Fibroblast of the conjunctiva (primary cell): ENCODE measurements at places on chromosomes 7 and 10.

DNA sequence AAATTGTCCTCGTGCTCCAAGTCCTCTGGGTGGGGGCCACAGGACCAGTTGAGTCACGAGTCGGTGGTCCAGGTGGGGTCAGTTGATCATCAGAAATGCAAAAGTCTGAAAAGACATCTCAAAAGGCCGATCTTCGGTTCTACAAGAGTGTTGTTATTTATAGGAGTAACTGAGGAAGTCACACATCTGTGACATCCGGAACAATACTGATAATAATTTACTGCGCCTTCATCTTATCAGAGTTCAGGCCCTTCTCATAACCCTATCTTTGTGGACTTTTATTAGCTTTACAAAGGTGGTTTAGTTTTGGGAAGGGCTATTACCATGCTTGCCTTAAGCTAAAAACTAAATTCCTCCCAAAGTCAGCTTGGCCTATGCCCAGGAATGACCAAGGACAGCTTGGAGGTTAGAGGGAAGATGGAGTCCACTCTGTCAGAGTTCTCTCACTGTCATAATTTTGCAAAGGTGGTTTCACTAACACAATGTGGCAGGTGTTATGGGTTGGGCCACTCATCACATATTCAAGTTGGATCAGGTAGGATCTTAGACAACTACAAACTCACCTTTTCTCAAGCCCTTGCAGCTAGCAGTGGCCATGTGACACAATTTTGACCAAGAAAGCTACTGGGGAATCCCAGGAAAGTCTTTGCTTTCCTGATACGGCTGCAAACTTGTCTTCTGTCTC lies 54.7 kb upstream of the CHST3 start:
- no peak for DNase-seq

GRCh38 chr10:122435212-122435827 lies 19.1 kb upstream of the ARMS2 start:
- DNase-seq, result peak; percentile 29

GRCh38 chr7:34081935-34082334 lies 176.6 kb downstream of the BMPER start:
- no peak for DNase-seq

- no peak for DNase-seq
These were observed 58.7 kb downstream of the PTEN start for GRCh38 chr10:87921931-87922688.

DNA sequence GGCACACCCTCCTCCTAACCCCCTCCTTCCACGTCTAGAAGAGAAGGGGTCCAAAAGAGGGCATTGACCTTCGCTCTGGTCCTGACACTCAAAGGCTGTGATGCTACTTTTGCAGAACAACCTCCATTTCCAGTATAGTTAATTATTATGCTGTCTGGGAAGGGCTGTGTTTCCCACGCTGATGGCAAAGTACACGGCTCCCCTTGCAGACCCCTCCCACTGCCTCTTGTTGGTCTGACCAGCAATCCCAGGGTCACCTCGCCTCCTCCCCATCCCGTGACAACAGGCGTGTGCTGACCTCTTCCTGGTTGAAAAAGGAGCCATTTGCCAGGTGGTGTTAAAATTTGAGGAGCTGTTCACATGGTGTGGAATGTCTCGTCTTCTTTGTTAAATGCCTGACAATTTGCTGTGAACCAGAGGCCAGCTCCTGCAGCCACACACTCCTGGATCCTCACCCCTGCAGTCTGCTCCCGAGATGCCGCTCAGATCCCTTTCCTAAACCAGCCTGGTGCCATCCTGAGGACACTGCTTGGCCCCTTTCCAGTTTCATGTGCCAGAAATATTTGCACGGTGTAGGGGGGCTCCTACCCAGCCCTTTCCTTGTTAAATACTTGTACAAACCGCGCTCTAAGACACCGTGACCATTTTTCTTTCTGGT lies 321.7 kb downstream of the WDR37 start:
- DNase-seq, result no peak

GRCh38 chr7:14024406-14024805 lies 34.9 kb upstream of the ETV1 start:
- DNase-seq, result no peak

DNA sequence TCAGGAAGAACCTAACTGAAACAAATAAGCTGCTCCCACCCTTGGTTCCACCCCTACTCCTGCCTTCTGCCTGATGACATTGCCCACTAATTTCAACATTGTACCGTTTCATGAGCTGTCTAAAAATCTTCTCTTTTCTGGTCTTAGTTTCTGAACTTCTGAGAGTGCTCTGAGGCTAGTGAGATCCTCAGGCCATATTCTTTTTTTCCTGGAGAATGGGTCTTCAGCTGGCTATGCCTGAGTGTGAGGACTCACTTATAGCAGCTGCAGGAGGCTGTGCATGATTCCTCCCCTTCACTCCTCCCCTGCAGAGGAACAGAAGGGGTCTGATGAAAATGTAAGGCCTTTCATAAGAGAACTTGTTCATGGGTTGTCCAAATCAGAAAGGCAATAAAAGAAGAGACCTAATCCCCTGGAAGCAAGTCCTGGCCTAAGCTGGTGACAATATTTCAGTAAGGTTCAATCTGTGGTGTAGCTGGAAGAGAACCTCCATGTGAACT lies 11.1 kb downstream of the HOXA4 start:
- no peak for DNase-seq

GRCh38 chr10:62335326-62335725 lies 38.8 kb upstream of the ZNF365 start:
- DNase-seq, result no peak

- no peak for DNase-seq
These were observed 97.9 kb downstream of the MTPN start for GRCh38 chr7:135879233-135879632.

GRCh38 chr10:132606031-132606491 lies 68.5 kb downstream of the INPP5A start:
- no peak for DNase-seq

DNA sequence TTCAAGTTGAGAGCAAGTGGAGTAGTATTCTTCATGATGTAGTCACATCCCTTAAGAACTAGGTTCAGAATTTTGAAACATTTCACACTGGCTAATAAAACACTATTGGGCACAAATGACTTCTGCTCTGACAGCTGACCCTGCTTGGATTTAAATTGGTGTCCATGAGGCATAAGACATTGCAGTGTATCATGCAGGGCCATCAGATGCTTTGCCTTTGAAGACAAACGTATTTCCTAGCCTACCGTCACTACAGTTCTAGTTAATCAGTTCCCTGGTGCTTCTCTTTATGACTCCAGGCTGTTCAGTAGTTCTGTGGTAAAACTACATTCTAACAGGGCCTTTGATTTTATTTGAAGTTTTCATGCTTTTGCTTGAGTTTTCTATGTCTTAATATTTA lies 168.5 kb upstream of the ZNF804B start:
- no peak for DNase-seq

- DNase-seq, result no peak
These were observed 31.6 kb downstream of the IKZF1 start for GRCh38 chr7:50335795-50336754.

- no peak for DNase-seq
These were observed 132.9 kb downstream of the MBL2 start for GRCh38 chr10:52639652-52640051.

- no peak for DNase-seq
These were observed 282.6 kb downstream of the AUTS2 start for GRCh38 chr7:69880840-69881239.

GRCh38 chr7:140641524-140642195 lies 1.0 kb upstream of the DENND2A start:
- no peak for DNase-seq
